ENCODE measurements at places on chromosomes 2 and 18.
A peak's percentile ranks its signal among the peaks of the same experiment; 100 is the strongest.

DNA sequence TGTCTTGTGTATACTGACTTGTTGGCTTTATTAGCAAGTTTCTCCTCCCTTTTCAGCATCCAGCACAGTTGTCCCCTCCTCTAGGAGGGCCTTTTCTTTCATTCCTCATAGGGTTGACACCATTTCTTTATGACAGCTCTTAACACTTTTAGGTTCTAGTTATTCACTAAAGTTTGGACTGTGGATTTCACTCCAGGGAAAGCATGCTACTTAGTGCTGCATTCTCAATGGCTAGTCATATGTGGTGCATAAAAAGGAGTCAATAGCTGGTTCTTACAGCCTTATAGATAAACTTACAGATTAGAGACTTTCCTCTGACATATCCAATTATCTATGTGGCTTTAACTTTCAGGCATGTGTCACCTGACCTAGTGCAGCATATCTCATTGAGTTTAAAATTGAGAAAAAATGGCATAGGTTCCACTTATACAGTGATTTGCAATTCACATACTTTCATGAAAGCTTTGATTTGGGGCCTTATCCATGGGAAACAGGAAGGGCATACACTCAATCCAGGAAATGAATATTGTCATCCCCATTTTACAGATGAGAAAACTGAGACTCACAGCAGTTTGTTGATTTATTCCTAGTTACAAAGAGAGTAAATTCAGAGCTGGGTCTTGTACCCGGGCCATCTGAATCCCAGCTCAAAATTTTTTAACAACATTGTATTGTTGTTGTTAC lies 289.7 kb downstream of the LPIN1 start:
- DNase-seq = no peak

GRCh38 chr2:25274868-25275574 lies 66.7 kb downstream of the DNMT3A start:
- DNase-seq = peak; percentile 41

GRCh38 chr2:29075894-29076705 lies 1.8 kb upstream of the PCARE start:
- DNase-seq = no peak

DNA sequence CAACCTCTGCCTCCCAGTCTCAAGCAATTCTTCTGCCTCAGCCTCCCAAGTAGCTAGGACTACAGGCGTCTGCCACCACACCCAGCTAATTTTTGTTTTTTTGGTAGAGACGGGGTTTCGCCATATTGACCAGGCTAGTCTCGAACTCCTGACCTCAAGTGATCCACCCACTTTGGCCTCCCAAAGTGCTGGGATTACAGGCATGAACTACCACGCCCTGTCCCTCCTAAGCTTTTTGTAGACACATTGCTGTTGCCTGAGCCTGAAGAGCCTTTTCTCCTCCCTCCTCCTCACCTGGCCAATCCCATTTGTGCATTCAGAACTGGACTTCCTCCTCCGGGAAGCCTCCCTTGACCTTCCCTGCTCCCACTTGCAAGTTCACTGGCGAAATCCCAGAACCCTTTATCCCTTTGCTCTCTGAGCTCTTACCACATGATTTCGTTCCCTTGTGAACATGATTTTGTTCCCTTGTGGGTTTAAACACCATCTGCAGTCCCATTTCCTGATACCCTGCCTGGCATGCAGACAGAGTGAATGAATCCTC lies 2.6 kb downstream of the C2orf72 start:
- no peak for DNase-seq

Data from stimulated activated CD8-positive, alpha-beta memory T cell treated with anti-CD3 and anti-CD28 coated beads, Interleukin-7, amount 100 ng/mL, for 1 hour (primary cell).